Left renal pelvis (tissue), 4 donors: ENCODE measurements at places on chromosomes 12 and 14. TPM values are rescaled to one million over a fixed set of nuclear protein-coding genes. Genes with fewer than 3 reads are reported as not detected.

GRCh38 chr12:848882-849527, 96.6 kb downstream of the WNK1 start:
- DNase-seq = no peak

DNA sequence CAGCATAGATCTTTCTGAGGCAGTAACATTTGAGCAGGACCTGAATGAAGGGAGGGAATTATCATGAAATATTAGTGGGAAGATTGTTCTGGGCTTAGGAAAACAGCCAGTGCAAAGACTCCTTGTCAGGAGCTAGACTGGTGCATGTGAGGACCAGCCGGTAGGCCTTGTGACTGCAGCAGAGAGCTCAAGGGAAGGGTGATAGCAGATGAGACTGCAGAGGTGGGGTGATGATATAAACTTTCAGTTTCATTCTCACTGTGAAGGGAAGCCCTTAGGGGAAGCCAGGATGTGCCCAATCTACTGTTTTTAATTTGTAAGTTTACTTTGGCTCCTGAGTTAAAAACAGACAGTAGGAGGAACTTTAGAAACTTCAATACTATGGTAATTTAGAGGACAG, 12.4 kb downstream of the IL22 start:
- DNase-seq = no peak

The CD163L1 gene
- 1.5 TPM for polyA plus RNA-seq

DNA sequence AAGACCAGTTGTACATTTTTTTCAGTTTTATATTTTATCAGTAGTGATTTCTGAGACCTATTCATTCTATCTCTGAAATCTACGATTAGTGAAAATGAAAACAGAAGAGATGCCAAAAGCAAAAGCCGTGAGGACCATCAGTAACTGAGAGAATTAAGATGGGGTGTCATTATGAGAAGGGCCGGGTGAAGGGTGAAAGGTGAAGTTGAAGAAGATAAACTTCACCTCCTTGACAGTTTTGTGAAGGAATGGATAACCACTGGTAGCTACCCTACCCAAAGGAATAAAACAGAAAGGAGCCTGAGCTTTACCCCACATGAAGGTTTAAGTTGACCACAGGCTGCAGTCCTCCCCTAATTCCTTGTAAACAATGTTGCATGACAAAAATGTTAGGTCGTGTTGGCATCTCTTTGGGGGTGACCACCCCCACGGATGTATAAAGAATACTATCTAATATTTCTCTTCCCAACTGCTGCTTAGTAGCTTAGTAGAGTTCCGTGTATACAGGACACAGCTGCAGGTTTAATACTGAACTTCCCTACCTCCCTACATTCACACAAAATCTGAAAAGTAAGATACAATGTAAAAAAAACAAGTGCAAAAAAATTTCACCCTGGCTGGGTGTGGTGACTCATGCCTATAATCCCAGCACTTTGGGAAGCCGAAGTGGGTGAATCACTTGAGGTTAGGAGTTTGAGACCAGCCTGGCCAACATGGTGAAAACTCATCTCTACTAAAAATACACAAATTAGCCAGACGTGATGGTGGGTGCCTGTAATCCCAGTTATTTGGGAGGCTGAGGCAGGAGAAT, 23.9 kb downstream of the GPR19 start:
- DNase-seq = no peak

The KCNMB4 gene
- 18.6 TPM for polyA plus RNA-seq
